ENCODE measurements at places on chromosomes 1 and 21.

- DNase-seq, result no peak
Observed at GRCh38 chr1:185412385-185413087, 95.5 kb upstream of the IVNS1ABP start.

DNA sequence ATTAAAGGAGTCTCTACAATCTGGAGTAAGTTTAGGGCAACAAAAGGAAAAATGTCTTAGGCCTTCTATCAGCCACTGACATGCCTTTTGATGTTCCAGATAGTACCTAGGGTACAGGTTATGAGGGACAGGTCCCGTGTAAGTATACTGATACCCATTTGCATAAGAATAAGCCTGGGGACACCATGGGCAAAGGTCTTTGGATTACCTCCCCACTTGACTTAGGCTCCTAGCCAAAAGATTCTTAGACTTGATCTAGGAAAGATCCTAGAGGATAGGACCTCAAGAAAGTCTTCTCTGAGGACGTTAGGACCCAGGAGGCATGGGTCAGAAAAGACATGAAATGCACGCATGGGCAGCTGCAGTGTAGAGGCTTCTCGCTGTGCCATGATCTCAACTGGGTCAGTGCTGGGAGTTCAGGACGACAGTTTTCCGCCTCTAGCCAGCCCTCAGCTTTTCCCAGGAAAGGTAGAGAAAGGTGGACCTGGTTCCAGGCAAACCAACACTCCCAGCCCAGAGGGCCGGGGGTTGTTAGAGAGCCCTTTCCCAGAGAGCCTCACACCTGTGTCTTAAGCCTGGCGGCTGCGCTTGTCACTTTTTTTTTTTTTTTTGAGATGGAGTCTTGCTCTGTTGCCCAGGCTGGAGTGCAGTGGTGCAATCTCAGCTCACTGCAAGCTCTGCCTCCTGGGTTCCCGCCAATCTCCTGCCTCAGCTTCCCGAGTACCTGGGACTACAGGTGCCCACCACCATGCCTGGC, 26.6 kb downstream of the MSTO1 start:
- DNase-seq, result no peak

- peak; percentile 69 for DNase-seq
Observed at GRCh38 chr1:33349778-33350610, 29.1 kb upstream of the A3GALT2 start.

- no peak for DNase-seq
Observed at GRCh38 chr1:224201383-224201782, 18.3 kb downstream of the DEGS1 start.

- DNase-seq, result no peak
Observed at GRCh38 chr1:224217655-224218623, 34.9 kb downstream of the DEGS1 start.

GRCh38 chr1:89866568-89866967, 45.7 kb downstream of the LRRC8D start:
- no peak for DNase-seq

DNA sequence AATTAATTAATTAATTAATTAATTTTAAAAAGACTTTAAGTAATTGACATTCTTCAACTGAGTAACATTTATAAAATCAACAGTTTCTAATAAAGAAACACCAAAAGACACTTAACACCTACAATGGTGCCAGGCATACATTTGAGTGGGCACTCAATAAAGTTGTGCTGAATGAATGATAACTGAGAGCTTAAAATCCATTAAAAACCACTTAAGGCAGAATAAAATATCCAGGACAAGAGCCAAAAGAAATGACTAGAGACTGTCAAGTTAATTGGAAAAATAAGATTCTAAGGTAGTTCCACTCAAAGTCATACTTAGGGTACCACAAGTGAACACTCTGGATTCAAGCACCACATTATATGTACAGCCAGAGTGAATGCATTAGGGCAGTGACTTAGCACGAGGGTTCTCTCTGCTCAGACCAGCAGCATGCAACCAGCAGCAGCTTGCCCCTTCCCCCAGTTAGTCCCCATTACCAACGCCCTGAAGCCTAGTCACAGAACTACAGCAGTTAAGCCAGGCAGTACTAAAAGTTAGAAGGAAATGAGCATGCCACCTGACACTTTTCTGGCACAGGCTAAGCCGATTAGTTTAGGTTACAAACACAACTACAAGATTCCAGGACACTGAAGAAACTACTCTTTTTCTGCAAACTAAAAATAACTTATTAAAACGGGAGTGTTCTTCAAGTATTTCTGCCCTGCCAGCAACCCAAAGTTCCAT, 46.5 kb downstream of the LUZP1 start:
- no peak for DNase-seq

GRCh38 chr1:6000444-6001288, 8.4 kb upstream of the NPHP4 start:
- no peak for DNase-seq

GRCh38 chr1:159897962-159898361, 2.0 kb downstream of the CFAP45 start:
- DNase-seq, result no peak

GRCh38 chr21:25489673-25490072, 117.6 kb downstream of the MRPL39 start:
- DNase-seq, result no peak

DNA sequence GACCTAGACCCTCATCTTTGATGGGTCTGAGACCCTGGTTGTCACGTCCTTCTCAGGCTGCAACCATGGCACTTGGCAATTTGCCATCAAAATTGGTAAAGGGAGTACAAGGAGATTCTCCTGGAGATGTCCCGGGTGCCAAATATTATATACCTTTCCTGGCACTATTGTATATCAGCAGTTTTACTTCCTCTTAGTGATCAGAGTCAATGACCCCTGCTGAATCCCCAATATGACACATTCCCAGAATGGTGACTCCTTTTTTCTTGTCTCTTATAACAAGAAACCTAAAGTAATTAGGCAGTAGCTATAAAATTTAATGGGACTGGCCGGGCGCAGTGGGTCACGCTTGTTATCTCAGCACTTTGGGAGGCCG, 39.6 kb upstream of the CDC42BPA start:
- DNase-seq, result no peak

DNA sequence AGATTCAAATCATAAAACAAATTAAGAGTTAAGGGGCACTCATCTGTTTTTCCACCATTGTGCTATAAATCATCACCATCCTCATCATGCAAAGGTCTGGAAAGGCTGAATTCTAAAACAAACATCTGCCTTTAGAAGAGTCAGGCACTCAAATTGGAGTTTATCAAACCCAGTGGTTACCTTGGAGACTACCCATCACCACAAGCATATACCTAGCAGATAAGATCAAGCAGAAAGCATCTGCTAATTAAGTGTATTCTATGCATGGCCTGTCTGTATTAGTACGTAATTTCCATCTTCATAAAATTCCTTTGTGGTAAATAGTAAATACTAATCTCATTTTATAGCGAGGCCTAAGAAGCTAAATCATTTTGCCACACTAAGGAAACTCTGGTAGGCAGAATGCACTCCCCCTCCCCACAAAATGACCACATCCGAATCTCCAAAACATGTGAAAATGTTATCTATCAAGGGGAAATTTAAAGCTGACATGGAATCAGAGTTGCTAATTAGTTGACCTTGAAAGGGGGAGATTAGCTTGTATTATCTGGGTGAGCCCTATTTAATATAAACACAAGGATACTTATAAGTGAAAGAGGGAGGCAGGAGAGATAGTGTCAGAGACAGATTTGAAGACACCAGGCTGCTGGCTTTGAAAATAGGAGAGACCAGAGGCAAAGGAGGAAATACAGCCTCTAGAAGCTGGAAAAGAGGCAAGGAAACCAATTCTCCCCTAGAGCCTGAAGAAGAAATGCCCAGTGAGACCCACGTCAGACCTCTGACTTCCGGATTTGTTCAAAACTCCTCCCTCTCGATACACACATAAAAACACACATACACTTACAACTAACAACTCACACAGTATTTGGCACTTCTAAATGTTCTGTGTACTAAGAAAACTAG, 23.2 kb downstream of the ARID4B start:
- no peak for DNase-seq

DNA sequence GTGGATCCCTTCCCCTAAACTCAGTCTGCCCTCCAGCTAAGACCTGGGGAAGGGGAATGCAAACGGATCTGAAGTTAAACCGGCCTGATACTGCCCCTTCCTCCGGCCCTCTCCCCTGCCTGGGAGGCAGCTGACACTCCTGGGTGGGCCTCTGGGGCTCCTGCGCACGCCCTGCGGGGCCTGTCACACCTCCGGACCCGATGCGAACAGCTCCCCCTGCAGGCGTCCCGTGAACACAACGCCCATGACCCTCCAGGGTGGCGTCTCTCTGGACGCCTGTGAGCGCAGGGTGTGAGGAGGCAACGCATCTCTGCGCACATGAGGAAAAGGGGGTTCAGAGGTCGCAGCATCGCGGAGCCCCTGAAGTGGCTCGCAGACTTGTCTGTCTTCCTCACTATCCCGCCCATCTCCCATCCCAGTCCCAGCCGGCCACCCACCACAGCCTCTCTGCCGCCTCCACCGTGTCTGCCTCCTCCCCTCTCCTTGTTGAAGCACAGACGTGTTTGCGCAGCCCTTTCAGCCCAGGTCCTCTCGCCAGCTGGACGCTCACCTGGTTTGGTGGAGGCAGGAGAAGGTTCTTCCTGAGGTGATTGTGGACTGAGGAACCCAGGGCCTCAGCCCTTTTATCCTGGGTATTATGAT, 421 bp upstream of the LCE3A start:
- no peak for DNase-seq

GRCh38 chr1:64043288-64043687, 160.1 kb upstream of the UBE2U start:
- DNase-seq, result peak; percentile 31

GRCh38 chr1:228781161-228781808, 46.0 kb downstream of the RHOU start:
- no peak for DNase-seq

GRCh38 chr1:247500865-247501264, 35.4 kb downstream of the OR2C3 start:
- no peak for DNase-seq

- DNase-seq, result no peak
Observed at GRCh38 chr1:91885213-91885715, 687 bp downstream of the TGFBR3 start.

DNA sequence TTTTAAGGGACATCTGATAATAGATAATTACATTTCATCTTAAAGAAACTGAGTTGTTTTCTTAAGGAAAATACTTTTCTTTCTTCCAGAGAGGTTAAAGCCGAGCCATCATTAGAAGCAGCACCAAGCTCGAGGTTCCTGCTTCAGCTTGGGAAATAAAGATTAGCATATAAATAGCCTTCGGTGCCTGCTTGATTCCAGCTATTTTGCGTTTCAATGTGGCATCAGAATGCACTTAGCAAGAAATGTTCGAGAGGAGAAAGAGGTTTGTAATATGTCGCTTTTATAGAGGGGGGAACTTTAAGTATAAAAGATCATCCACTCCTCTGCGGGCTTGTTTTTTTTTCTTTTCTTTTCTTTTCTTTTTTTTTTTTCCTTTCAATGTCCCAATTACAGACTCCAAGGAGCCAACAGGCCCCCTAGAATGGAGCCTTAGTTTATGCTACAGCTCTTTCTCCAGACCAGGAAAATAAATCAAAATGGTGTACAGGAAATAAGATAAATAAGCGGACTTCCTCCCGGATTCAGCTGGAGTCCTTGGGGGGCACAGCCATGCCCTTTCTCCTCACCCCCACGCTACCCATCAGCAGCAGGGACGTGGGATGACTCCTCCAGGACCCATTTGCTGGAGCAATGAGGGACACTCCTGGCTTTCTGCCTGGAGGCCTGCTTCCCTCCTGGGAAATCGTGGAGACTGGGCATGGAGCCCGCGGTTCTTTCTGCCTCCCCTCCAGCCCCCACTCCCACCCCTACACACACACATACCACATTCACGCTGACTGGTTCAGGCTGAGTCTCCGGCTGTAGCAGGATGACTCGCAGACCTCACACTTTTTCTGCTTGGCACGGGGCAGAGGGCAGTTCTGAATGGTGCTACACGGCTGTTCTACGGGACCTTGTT, 131.6 kb downstream of the RRAGC start:
- peak; percentile 55 for DNase-seq

- no peak for DNase-seq
Observed at GRCh38 chr1:6163973-6164617, 16.0 kb downstream of the CHD5 start.

DNA sequence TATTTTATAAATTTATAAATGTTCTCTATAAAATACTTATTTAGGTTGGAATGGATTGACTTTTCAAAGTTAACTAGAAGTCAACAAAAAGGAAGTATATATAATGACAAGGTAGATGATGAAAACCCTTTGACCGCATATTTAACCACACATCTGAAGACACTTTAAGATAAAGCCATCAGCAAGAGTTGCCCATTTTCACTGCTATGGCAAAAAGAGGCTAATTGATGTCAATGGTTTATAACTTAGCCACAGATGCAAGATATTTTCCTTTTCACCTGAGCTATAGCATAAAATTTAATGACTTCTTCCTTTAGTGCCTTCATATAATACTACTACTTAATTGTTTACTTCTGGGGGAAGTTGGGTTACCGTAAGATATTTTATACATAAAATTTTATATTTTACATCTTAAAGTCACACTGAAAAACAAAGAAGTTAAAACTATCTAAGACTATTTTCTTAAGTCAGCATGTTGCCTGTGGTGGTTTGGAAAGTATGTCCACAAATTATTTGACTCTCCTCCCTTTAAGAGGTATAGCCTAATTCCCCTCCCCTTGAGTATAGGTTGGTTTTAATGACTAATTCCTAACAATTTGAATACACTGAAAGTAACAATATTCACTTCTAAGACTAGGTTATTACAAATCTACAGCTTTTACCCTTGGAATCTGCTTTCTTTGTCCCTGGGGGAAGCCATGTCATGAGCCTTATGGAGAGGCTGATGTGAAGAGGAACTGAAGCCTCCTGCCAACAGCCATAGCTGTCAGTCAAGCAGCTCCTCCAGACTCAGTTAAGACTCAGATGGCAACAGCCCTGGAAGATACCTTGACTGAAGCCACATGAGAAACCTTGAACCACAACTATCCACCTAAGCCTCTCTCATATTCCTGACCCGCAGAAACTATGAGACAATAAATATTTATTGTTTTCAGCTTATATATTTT, 40.3 kb upstream of the LRRC8B start:
- no peak for DNase-seq

DNA sequence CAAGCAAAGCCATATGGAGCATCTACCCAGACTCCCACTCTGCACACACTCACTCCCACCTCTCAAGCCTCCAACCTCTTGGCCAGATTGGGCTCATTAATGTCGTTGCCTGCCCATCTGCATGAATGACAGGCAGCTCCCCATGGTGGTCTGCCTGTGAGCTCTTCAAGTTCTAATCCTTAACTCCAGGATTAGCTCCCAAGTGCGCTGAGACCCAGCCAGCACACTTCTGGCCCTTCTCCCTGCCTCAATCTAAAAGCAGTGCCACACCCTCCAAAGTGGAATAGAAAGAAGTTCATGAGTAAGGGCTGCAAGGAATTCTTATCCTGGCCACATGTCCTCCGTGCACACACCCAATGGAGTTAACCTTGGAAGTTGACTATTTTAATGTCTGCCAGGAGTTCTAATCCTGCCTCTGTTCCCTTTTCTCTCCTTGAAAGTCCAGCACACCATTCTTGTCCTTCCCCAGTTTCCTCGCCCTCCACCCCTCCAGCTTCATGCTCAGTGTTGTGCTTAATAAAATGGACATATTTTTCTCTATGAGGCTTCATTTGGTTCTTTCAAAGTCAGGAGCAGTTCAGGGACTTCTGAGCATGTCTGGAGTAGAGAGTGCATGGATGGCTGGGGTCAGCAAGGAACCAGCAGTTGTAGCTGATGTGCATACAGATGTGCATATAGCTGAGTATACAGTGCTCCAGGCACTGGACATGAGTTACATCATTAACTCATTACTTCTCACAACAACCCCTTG, 30.1 kb downstream of the CAMK1G start:
- no peak for DNase-seq

GRCh38 chr1:208041505-208041904, 130.6 kb upstream of the CD34 start:
- DNase-seq, result no peak

- DNase-seq, result no peak
Observed at GRCh38 chr1:185570962-185571361, 163.2 kb upstream of the HMCN1 start.

Measured in RCC 7860 (cell line).